ENCODE measurements at places on chromosomes 12 and 14. TPM values are rescaled to one million over a fixed set of nuclear protein-coding genes. Genes with fewer than 3 reads are reported as not detected.

- DNase-seq = no peak
These were observed 555.9 kb downstream of the BCL11B start for GRCh38 chr14:98716133-98716532.

GRCh38 chr14:73492670-73493069 lies 1.9 kb downstream of the RIOX1 start:
- DNase-seq = no peak

DNA sequence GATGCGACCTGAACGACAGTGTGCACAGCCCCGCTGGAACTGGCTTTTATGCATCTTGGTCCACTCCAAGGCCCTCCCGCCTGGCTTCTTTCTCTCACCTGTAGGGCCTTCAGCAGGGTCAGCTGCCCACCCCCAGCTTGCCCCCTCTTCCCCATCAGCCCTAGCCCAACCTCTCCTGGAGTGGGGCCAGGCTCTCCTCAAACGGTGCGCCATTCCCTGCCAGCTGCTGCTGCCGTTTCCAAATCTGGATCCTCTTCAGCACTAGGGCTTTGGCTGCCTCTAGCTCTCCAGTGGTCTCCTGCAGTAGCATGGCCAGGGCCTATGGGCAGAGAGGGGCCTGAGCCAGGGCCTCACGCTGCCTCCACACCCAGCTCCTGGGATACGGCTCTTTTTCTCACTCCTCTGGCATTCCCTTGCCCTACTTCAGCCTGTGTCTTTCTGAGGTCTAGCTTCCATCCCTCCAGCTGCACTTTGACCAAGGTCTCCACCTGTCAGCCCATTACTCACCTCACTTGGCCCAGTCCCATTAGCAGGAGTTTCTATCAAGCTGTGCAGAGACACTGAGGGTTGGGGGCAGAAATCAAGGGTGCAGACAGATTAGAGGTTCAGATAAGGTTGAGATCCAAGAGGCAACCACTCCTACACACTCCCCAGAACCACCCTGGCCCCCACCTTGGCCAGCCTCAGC lies 5.0 kb downstream of the STAT6 start:
- no peak for DNase-seq

Gene BCAT1
- 35.8 TPM for total RNA-seq

DNA sequence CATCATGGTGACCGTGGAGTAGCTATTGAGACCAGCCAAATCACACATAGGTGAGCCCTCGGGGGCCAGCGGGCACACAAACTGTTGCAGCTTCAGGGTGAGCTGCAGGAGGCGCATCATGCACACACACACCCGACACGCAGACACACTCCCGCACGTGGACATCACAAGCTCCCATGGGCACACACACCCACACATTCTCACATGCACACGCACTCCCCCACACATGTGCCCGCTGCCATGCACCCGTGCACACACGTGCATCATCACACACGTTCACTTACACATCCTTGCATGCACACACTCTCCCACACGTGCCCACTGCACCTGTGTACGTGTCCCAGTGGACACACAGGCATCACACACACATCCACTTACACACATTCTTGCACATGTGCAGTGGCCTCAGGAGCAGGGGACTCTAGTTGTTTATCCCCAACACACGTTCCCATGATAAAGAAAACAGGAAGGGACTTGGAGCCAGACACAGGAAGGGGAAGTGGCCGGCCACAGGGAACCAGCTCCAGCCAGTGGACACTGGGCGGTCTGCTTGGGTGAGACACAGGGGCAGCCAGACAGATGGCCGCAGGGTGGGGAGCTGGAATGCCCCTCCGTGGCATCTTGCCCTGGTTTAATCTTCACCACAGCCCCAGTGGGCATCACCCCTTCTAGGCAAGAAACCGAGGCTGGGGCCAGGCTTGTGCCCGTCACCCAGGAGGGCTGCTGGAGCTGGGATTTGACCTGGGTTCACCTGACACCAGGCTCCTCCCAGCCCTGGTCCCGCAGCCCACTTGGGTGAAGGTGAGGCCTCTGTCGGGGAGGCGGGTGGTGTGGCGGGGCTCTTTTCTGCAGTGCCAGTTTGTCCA lies 49.7 kb downstream of the CYP46A1 start:
- no peak for DNase-seq

DNA sequence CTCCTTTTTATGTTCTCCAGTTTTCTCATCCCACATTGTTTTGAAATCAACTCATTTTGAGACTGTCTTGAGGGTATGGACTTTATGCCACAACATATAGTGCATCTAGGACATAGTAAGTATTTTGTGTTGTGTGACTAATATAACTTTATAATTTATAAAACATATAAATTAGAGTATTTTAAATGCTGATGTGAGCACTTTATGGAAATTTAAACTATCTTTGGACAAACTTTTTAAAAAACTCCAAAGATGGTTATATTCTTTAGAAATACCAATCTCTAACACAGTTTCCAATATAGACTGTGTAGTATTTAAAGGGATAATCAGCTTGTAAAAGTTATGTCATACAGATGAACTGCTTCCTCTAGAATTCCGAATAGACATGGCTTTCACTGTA lies 87.4 kb downstream of the LRIG3 start:
- DNase-seq = no peak

Gene SSPN
- 9.0 TPM for total RNA-seq

Gene IFNG
- total RNA-seq = not detected

DNA sequence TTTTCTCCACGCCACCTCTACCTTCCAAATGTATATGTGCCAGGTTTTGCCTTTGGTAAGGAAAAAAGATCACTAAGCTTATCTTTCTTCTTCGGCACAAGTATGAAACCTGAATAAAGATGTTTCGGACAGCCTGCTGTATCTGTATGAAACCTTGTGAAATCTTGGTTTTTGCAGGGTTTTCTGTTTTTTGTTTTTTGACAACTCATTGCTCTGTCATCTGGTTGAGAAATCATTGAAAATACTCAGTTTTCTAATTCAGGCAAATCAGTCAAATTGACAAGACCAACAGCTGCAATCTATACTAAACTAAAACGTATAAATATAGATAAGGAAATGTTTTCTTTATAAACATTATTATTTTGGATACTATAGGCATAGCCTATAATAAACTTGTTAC lies 63.1 kb upstream of the FGD4 start:
- peak; percentile 67 for DNase-seq

GRCh38 chr12:68364893-68365725 lies 32.9 kb upstream of the MDM1 start:
- peak; percentile 84 for DNase-seq

DNA sequence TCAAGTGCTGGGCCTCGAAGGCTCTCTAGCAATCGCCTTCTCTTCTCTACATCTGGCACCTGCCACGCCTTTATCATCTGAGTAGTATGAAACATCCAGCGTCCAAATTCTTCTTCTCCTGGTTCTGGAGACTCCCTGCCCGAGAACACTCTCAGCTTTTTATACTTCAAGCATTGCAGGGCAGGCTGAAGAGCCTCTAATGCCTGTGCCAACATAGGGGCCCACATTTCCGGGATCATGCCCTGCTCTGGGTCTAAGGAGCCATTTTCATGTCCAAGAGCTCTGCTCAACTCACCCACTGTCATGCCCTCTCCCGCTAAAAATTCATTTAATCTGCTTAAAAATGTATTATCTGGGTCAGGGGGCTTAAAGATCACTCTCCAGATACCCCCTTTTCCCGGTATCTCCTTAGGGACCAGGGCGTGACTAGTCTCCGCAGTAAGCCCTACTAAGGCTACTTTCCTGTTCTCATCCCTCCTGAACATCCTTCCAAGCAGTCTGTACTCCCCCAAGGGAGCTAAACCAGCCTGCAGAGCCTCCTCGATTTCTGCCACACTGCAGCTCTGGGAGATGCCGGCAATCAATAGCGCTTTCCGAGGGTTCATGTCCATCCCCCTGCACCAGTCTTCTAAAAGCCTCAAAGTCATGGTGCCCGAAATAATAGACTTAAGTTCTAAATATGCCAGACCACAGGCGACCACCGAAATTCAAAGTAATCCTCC lies 940 bp downstream of the MOAP1 start:
- no peak for DNase-seq

Gene FAIM2
- 4.1 TPM for total RNA-seq

- no peak for DNase-seq
These were observed 24.3 kb downstream of the BCL2L14 start for GRCh38 chr12:12095021-12095420.

GRCh38 chr12:54977155-54977554 lies 7.4 kb downstream of the TESPA1 start:
- DNase-seq = peak; percentile 83

- peak; percentile 88 for DNase-seq
These were observed 119.8 kb upstream of the CPM start for GRCh38 chr12:69052613-69053408.

DNA sequence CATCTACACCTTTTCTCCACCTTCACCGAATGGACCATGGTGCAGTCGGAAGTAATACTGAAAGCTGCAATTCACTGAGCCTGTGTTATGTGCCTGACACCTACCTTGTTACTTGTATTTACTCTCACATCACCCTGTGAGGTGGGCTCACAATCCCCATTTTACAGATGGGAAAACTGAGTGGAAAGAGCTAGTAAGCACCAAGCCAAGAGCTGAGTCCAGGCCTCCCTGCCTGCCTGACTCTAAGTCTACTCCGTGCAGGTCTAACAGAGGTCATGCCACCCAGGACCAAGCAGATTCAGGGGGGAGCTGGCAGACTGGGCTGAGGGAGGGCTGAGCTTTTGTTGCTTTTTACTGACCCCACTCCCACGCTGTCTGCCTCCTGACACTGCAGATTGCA lies 29.1 kb upstream of the TC2N start:
- DNase-seq = no peak

GRCh38 chr12:91275321-91275720 lies 92.7 kb upstream of the DCN start:
- no peak for DNase-seq

DNA sequence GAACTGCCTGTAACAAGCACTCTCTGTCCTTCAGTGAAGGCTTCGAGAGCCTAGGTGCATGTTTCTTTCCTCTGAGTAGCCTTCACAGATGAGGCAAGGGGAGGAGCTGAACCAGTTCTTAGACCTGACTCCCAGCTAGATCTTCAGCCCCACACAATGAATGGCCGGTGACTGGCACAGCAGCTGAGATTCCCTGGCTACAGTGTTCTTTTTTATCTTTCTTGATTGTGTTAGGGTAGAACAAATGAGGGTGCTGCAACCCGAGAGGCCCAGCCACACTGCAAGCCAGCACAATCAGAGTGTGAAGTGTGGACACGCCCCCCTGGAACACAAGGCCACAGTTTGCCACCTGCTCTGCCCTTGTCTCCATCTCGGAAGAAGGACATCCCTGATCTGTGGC lies 19.1 kb upstream of the COL2A1 start:
- DNase-seq = no peak

GRCh38 chr14:57609192-57610075 lies 115.8 kb upstream of the CCDC198 start:
- no peak for DNase-seq

DNA sequence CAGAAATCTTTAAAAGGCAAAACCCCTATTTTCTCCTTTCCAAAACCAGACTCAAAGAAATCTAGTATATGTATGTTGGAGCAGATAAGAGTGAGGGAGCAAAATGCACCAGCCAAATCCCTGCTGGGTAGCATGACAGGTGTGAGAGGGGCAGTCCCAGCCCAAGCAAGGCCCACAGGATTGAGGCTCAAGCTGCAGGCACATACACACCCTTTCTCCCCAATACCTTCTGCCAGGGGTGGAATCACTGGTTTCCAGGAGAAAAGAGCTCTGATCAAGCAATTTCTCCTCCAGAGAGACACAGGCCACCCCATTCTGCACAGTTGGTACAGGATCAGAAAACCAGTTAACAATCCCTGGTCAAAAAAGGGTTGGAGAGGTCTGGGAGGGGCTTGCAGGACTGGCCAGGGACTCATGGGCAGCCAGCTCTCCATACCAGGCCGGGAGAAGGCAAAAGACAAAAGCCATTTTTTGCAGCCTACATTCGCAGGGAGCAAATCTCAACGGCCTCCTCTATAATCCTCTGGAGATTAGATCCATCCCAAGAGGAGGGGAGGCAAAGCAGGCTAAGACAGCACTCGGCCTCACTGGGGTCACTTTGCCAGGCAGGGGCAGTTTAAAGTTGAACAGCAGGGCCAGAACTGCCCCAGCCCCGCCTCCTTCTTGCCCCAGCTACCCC lies 2.1 kb downstream of the KMT2D start:
- no peak for DNase-seq

- no peak for DNase-seq
These were observed 125.2 kb downstream of the GTF2A1 start for GRCh38 chr14:81095539-81095938.

Gene EPYC
- not detected for total RNA-seq

- no peak for DNase-seq
These were observed 31.8 kb upstream of the SMUG1 start for GRCh38 chr12:54220567-54220966.
